ENCODE measurements at places on chromosomes 11 and 22.

GRCh38 chr11:15483205-15483604 is 368.5 kb downstream of the INSC start:
- DNase-seq: no peak

- no peak for DNase-seq
Observed at GRCh38 chr11:103644676-103645075, 391.8 kb upstream of the DDI1 start.

GRCh38 chr11:118911880-118912741 is 13.6 kb downstream of the BCL9L start:
- peak; percentile 82 for DNase-seq

DNA sequence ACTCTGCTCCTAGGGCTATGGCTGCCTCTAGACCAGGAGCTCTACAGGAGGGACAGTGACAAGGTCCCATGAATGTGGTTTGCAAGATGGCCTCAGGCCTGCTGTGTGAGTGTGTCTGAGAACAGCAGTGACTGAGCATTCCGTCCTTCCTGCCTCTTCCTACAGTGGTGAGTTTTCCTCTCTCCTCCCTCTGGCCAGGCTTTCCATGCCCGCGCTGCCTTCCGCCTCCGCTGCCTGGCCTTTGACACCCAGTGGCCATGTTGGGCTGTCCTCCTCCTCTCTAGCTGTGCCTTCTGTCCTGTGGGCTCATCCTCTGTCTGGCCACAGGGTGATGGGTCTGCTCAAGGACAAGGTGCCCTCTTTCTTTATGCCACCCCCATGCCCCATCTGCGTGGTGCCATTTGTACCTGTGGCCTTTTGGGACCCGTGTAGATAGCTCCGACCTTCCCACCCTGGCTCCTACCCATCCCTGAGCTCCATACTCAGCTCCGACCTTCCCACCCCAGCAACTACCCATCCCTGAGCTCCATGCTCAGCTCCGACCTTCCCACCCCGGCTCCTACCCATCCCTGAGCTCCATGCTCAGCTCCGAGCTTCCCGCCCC is 970.4 kb downstream of the BRD1 start:
- no peak for DNase-seq

DNA sequence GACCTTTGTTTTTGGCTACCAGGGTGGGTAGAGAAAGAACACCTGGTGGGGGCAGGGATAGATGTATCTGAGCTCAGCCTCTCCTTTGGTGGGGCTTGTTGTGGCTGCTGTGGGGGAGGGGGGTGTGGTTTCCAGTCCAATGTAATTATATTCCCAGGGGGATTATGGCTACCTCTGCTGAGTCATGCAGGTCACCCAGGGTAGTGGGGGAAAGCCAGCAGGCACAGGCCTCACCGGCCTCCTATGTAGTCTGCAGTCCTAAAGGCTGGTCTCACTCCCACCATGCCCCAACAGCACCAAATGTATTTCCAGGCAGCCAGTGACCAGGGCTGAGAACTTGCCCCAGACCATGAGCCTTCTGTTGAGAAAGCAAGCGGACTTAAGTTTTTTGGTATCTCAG is 119.6 kb downstream of the DYNC2H1 start:
- DNase-seq: no peak

- DNase-seq: no peak
Observed at GRCh38 chr11:121892863-121893262, 223.2 kb downstream of the BLID start.

DNA sequence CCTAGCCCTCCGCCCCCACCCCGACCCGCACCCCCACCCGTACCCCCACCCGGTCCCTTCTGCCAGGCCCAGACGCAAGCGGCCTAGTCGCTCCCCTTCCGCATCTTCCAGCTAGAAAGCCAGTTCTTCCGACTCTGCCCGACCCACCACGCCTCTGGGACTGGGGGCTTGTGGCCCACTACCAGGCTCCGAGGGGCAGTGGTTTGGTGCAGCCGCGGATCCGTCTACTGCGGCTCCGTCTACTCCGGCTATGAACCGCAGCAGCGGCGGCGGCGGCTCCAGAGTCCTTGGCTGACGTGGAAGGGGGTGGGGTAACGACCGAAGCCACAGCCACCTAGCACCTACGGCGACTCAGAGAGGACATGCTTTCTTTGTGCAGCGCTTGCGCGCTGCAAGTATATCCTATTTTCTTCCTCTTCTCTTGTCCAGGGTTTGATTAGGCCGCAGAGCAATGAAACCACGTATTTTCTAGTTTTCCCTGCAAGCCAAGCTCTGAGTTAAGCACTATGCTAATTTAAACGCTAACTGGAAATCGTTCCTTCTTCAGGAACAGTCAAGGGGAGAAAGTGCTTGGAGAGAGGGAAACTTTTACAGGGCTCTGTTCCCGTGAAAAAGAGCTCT is at the start of gene COPB1:
Gene COPB1 (minus strand): TSS at position 252 of the 621 bp plus-strand sequence. CDS start 883 bp downstream, outside the sequence.
- peak; percentile 97 for DNase-seq

- peak; percentile 22 for DNase-seq
Observed at GRCh38 chr11:8833568-8834315, 77.2 kb upstream of the AKIP1 start.

GRCh38 chr11:130246738-130247137 is 68.0 kb downstream of the ZBTB44 start:
- DNase-seq: no peak

GRCh38 chr11:27443746-27444507 is 28.7 kb downstream of the LGR4 start:
- peak; percentile 94 for DNase-seq

DNA sequence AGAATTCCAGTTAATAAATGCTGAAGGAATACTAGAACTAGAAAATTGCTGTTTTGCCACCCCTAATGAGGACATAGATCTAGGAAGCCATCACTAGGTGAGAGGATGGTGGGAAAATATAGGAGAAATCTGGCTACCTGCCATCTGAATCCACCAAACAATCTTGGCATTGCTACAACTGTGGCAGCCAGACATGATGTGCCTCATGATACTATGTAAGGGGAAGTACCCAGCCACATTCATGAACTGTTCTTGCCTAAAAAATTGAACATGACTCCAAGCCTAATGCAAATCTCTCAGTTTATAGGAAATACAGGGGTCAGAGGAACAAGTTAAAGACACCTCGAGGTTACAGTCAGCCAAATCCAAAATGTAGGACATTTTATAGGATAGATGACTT is 72.8 kb downstream of the SFI1 start:
- DNase-seq: no peak

DNA sequence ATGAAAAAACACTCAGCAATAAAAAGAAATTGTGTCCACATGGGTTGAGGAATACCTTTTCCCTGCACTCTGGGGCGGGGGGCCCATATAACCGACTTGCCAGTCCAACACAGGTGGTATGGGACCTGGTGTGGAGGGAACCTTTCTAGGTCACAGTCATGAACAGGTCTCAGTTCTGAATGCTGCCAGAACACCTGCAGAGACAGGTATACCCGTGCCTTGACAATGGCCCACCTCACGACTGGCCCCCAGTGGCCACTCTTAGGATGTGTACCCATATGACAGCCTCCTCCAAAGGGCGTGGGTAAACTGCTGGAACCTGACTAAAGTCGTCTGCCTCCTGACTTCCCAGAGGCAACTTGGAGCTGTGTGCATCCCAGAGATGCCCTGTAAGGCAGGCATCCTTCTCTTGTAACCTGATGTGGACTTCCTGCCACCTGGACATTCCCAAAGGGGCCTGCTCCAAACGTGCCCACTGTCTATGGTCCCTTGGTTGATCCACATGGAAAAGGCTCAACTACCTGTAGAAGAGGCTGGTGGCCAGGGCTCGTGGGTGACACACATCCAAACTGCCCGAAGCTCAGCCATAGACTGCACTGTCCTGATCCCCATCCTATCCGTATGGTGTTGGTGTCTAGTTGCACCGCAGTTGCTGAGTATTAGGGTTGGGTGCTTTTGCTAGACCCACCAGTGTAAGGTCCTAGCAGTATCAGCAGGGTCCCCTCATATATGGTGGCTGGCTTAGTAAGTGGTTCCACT is 859.3 kb downstream of the BRD1 start:
- no peak for DNase-seq

DNA sequence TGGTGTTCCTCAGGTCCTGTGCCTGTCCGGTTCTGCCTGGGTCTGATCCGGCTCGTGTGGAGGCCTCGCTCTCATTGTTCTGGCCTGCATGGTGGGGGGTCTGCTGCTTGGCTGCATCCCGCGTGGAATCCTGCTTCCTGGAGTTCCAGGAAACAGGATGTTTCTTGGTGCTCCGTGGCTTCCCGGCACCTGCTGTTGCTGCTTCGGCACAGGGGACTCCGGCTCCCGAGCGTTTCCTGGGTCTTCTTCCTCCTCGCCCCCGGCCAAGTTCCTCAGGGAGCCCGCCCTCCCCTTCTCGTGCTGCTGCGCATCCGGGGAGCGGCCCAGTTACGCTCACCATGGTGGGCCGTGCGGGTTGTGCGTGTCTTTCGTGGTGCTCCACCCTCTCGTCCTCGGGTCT is 29.9 kb downstream of the GLB1L2 start:
- DNase-seq: no peak

DNA sequence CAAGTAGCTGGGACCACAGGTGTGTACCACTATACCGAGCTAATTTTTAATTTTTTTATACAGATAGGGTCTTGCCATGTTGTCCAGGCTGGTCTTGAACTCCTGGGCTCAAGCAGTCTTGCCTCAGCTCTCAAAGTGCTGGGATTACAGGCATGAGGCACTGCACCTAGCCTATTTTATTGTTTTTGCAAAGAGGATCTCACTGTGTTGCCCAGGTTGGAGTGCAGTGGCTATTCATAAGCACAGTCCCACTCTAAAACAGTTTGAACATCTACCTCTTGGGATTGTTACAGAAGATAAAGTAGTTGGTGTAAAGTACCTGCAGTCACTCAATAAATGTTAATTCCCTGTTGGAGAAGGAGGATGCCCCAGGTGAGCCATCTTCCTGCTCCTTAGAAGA is 29.1 kb downstream of the XRCC6 start:
- no peak for DNase-seq

DNA sequence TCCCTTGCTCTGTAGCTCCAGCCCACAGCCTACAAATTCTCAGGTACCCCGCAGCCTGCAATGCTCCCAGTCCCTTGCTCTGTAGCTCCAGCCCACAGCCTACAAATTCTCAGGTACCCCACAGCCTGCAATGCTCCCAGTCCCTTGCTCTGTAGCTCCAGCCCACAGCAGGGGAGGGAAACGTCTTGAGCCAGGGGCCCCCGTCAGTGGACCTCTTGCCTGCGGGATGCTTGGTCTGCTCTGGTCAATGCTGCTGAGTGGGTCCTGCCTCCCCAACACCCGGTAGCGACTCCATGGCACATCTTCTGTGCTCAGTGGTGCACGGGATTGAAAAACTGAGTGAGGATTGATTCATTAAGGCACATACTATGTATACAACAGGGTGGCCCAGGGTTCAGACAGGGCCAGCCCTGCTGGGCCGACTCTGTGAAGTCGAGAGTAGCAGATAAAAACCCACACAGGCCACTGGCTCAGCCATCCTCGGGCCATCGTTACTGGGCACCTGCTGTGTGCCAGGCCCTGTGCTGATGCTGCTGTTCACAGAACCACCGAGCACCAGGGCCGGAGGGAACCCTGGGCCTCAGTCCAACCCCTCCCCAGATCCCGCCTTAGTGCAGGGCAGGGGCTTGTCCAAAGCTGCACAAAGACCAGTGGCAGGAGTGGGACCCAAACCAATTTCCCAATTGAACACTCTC is 69.7 kb downstream of the MYO7A start:
- no peak for DNase-seq

DNA sequence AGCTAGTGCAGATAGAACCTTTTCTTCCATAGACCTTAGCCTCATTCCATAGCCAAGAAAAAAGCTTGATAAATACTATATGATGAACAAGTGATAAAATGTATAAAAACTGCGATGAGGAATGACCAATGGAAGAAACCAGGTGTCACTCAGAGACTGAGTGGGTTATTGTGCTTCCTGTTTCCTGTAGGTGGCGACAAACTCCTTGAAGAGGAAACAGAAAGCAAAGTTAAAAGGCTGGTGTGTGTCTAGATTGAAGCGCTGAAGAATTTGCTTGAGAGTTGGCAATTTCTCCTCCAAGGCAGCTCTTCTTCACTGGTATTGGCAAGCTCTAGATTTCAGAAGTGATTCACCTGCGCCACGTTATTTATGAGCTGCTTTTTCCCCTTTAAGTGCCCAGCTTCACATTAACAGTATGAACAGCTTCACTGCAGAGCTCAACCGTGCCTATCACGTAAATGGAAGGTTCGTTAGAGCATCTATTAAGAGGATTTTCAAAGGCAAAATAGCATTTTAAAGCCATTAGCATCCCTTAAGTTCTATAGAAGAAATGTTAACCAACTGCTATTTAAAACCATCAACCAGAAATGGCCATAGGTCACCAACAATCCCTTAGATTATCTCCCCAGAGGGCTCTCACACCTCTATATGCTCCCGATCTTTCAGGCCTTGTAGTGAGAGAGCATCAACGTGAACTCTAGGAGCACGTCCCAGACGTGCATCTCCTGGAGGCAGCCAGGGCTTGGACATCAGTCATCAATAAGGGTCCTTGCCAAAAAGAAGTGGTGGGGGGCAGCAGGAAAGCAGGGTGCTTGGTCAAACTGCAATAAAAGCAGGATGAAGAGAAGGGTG is 179.4 kb downstream of the CADM1 start:
- peak; percentile 90 for DNase-seq

DNA sequence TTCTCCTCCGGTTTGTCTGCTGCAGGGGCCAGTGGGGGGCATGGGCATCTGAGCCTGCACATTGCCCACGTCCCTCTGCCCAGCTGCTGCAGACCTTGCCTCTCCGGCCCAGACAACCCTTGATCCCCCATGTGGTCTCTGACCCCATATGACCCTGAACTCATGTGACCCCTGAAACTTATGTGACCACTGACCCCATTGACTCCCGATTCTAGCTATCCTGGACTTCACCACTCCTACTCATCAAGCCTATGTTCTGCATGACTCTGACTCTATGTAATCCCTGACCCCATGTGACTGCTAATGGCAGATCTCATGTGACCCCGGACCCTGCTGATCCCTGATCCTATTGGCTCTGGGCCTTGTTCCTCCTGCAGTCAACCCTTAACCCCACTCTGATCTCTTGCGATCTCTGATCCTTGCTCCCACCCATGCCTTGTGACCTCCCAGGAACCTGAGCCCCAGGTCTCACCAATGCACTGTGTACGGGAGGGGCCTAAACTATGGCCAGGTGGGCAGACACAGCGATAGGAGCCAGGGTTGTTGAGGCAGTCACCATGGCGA is 5.7 kb downstream of the LTBP3 start:
- no peak for DNase-seq

GRCh38 chr22:46150034-46150654 is at the start of gene PPARA:
PPARA (plus strand) TSS chr22:46150526; CDS start chr22:46198384, 47,858 bp downstream.
- peak; percentile 85 for DNase-seq

GRCh38 chr11:23767576-23767975 is 729.3 kb upstream of the LUZP2 start:
- no peak for DNase-seq

GRCh38 chr22:46156031-46156430 is 5.7 kb downstream of the PPARA start:
- no peak for DNase-seq

Data from eye (tissue), 1 donor.